Uterus (tissue), 4 donors: ENCODE measurements at places on chromosomes 2 and 18.

GRCh38 chr2:96359310-96359709 is 23.7 kb downstream of the NCAPH start:
- DNase-seq: no peak

DNA sequence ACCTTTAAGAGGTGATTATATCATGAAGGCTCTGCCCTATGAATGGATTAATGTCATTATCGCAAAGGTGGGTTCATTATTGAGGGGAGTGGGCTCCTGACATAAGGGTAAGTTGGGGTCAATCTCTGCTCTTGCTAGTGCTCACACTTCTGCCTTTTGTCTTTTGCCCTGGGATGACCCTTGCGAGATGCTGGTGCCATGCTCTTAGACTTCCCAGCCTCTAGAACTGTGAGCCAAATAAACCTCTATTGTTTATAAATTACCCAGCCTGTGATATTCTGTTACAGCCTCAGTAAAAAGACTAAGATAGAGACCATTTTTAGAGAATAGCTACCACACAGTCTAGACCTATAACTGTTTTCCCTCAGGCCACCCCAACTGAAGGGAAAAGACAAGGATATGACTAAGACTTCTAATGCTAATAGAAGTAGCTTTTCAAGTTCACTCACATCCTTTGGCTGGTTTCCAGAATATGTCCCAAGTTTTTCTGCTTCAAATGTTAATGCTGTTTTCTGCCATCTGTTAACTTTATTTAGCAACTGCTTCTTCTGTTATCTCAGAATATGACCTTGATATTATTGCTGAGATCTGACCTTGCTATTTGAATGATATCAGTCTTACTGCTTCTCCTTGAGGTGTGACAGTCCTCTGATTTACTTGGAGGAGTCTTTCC is 65.1 kb upstream of the STAM2 start:
- no peak for DNase-seq

DNA sequence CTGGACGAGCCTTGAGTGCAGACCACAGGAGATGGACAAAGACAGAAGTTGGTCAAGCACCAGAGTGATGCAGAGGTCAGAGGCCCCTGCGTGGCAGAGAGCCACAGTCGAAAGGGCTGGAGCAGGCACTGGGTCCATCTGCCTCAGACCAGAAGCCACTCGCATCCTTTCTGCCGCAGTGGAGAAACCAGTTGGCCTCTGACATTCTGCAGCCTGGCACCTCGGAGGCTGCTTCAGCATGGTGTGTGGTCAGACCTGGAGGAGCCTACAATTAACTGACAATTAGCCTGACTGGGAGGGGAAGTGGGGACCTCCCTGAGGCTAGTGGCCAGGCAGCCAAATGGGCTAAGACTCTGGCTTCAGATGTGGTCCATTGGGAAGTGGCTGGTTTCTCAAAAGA is 111.1 kb downstream of the SGPP2 start:
- no peak for DNase-seq

- no peak for DNase-seq
Observed at GRCh38 chr2:47888581-47889280, 17.6 kb downstream of the FBXO11 start.

DNA sequence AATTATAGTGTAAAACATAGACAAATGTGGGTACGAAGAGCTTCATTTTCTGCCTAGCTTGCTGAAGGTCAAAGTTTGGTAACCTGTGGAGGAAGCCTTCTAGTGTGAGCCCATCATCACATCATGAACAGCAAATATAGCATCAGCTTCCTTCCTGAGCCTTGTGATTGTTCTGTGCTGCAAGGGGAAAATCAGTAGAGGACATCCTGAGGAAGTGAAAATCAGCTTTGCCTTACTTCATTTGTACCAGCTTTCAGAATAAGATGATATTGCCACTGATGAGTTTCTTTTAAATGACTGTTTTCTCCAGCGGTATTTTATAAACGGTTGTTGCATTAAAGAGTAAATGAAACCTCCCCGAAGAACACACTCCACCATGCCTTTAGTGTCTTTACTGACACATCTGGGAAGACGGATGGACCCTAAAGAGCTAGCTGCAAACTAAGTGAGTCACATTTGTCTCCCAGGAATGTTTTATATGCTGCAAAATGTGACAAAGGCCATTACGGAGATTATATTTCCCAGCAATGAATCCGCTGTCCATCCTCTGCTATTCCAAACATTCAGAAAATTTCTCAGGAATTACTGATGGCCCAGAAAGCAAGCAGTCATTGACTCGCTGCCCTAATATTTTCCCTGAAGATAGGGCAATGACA is 1272.8 kb downstream of the SUCLG1 start:
- DNase-seq: no peak

GRCh38 chr18:47968006-47968676 is 37.7 kb upstream of the SMAD2 start:
- no peak for DNase-seq

GRCh38 chr2:74481961-74482800 is 617 bp downstream of the CCDC142 start:
- DNase-seq: no peak

DNA sequence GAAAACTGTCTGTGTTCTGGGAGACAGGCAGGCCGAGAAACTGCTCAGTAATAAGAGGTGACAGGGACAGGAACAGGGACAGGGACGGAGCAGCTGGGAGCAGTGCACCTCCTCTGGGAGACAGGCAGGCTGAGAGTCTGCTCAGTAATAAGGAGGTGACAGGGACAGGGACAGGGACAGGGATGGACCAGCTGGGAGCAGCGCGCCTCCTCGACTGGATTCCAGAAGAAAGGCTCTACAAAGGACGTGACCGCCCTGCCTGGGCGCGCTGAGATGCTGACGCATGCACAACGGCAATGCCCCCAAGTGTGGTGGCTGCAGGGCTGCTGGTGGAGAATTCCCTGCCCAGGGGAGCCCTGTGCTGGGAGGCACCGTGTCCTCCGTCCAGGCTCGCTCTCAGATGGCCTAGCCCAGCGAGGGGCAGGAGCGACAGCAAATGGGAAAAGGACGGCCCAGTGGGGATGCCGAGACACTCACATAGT is 44.2 kb upstream of the PXDN start:
- DNase-seq: no peak

DNA sequence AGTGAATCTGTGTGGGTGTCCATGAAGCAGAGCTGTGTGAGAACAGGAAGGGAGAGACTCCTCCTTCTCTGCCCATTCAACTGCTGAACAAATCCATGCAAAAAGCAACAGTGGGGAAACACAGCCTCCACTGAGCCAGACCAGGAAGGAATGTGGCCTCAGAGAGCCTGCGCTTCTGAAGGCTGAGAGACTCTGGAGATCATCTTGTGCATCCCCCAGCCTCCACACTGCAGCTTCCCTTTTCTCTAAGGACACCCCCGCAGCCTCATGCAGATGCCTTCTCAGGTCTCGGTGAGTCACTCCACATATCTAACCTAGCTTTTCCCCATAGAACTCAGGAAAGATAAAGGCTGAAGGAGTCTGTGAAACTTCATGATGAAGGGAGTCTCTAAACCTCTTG is 402.9 kb downstream of the TNS1 start:
- DNase-seq: no peak

- no peak for DNase-seq
Observed at GRCh38 chr2:199770716-199771115, 80.3 kb downstream of the FTCDNL1 start.

DNA sequence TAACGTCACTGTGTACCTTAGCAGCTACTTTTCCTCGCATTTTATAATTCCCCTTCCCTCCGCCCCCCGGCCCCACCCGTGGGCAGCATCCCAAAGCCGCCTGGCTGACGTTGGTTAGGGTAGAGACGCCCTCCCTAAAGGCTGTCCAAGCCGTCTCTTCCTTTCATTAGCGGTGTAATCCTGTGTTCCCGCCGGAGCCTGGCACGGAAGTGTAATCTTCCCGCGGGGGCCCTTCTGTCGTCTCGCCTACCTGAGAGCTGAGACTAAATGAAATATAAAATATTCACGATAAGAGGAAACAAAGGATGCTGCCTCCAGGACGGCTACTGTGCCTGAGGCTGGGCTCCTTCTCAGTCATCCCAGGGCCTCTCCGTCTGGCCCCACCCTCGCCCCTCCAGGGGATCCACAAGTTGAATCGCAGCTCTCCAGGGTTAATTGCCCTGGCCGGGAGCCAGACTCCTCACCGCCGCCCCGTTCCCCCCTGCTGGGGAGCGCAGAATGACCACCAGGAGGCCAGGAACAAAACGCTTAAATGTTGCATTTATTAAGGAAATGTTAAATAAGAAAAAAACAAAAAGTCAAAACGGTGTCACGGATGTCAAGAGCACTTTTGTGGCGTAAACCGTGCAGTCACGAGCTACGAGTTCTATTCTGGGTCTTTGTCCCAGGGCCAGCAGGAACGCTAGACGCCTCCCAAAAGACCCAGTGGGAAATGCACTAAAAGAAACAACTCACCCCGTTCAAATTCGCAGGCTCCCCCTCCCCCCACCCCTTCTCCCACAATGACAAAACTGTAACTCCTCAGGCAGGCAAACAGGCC is 1.5 kb downstream of the RPRM start:
- DNase-seq: peak; percentile 30

- no peak for DNase-seq
Observed at GRCh38 chr2:112092286-112093041, 37.4 kb downstream of the TMEM87B start.

DNA sequence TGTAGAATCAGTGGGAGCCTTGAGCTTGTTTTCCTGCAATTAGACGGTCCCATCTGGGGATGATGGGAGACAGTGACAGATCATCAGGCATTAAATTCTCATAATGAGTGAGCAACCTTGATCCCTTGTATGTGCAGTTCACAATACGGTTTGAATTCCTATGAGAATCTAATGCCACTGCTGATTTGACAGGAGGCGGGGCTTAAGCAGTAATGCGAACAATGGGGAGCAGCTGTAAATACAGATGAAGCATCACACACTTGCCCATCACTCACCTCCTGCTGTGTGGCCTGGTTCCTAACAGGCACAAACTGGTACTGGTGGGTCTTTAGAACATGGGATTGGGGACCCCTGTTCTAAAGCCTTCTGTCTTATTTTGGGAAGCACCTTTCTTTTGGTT is 17.9 kb upstream of the NYAP2 start:
- no peak for DNase-seq

DNA sequence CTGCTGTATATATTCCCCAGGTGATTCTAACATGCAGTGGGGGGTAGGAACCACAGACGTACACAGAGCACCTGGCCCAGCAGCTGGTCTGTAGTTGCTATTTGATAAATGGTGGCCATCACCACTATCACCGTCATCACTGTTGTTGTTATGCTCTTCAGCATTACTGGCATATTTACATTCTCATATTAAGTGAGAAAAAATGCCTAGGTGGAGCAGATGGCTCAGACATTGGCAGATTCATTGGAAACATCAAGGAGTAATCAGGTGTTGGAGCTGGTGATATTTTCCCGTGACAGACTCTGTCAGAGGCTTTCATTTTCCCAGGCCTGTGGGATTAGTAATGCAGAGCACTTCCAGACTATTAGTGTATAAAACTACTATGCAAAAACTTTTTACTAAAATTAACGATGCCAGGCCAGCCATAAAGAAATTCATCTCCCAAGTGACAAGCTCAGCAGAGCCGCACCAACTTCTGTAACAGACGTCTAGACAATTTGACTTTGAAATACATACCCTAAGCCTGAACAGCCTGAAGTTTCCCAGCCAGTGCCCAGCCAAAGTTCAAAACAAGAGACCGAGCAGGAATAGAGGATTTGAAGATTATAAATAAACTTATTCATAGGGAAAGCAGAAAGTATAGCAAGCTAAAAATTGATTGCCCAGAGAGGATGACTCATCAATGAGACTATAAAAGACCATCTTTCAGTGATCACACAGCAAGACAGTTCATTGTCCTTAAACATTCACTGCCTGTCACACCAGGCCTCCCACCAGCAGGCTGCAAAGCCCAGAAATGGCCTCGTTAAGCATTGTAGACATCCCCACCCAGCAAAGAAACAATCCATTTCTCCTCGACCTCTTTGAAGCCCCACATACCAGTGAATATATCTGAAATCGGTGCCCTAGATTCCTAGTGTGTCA is 247.4 kb upstream of the CHAC2 start:
- DNase-seq: no peak

GRCh38 chr2:190460487-190460886 is 52.3 kb downstream of the MFSD6 start:
- DNase-seq: no peak

DNA sequence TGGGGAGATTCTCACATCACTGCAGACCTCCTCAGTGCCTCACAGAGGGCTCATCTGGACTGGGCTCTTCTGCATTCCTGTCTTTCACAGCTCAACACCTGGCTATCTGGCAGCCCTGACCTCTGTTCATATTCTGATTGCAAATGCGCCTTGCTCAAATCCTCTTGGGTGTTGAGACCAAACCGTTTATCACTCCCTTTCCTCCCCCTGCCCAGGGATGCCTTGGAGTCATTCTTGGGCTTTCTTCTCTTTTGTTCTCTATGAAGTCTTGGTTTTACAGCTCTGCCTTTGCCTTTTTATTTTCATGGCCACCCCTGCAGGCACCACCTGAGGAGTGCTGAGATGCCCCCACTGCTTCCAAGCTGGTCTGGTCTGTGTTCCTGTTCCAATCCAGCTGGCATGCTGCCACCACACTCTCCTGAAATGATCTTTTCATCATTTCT is 26.3 kb downstream of the TUBB6 start:
- DNase-seq: no peak

- no peak for DNase-seq
Observed at GRCh38 chr2:23457990-23458682, 73.2 kb downstream of the KLHL29 start.

DNA sequence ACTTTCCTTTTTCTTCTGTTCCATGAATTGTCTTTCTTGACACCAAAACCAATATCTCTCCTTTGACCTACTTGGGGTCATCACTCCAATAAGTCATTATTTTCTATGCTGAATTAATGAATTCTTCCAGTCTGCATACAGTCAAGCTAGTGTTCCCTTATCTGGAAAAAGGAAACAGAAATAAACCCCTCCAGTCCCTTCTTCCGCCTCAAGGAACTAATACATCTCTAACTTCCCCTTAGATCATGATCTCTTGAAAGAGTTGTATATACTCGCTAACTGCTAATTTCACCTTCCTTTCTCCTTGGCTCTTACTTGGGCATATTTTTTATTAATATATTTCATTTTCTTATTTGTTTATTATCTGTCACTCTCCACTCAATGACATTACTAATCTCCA is 7.3 kb upstream of the ARHGAP15 start:
- DNase-seq: no peak

- DNase-seq: no peak
Observed at GRCh38 chr18:61546590-61546989, 213.4 kb downstream of the CDH20 start.
